ENCODE measurements at places on chromosomes 3 and 15.

GRCh38 chr3:56864090-56864489 is 62.3 kb upstream of the ARHGEF3 start:
- no peak for DNase-seq

DNA sequence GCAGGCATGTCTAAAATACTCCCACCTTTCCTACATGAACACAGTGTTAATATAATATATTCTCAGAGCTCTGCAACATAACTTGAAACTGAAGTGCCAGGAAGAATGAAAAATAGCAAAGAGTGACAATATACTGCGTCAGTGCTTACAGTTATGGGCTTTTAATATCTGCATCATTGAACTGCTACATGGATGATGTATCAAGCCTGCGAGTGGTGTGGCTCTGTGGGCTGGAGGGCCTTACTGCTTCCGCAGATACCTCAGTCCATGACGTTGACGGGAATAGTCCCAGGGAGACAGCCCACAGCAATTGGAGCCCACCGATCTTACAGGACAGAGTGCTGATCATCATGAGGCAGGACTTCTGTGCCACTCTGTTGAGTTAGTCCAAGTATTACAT is 727.0 kb downstream of the NR2F2 start:
- no peak for DNase-seq

DNA sequence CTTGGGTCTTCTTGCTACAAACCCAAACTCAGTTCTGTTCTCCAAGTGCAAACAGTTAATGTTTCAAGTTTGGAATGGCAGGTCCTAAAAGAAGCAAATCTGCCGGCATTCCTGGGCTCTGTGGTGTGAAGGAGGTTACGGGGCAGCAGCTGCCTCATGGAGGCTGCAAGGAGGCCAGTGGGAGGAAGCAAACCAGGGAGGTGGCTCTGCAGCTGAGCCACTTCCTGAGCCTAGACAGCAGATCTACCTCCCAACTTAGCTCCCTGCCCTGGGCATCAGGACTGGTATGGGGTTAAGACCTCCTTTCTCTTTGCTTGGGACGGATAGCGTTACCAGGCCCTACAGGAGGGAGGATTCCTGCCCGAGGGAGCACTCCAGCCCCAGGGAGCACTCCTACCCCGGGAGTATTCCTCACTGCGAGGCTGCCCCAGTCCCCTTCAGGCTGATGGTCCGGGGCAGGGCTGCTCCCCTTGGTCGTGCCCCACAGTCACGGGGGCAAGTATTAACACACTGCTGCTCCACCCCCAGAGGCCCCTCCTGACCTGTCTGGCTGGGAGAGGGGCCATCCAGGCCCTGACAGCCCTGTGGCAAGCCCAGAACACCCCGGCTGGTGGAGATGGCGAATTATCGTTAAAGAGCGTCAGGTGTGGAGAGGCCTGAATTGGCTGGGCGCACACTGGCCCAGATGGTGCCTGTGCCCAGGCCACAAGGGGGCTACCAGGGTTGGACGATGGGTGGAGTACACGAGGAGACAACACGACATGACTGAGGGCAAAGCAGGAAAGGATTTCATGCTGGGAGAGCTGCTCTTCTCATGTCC is 129.9 kb downstream of the ATP10A start:
- no peak for DNase-seq

DNA sequence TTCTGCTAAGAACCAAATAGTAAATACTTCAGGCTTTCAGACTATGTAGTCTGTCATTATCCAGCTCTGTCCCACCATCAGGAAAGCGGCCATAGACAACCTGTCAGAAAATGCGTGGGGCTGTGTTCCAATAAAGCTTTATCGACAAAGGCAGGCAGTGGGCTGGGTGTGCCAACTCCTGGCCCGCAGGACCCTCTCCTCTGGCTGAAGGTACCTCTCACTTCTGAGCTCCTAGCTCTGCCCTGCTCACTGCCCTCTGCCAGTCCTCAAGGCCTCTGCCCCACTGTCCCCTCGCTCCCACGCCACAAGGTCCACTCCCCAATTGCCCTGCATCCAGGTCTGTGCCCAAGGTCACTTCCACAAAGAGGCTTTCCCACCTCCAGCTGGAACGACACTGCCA is 20.0 kb downstream of the SSUH2 start:
- no peak for DNase-seq

Measured in NT2/D1 (cell line).